ENCODE measurements at places on chromosomes 7 and 10. TPM values are rescaled to one million over a fixed set of nuclear protein-coding genes. Genes with fewer than 3 reads are reported as not detected.

The DMTF1 gene
- 64.5 TPM for polyA plus RNA-seq

The DRGX gene
- not detected for polyA plus RNA-seq

The HMX2 gene
- polyA plus RNA-seq = not detected

The DUS4L gene
- 4.6 TPM for polyA plus RNA-seq

The AVL9 gene
- 14.0 TPM for polyA plus RNA-seq

The UTF1 gene
- polyA plus RNA-seq = not detected

The NUTM2E gene
- 0.30 TPM for polyA plus RNA-seq

The TMEM176B gene
- 109 TPM for polyA plus RNA-seq

The PSD gene
- polyA plus RNA-seq = 12.4 TPM

The SEMA3D gene
- 5.8 TPM for polyA plus RNA-seq

The ABHD11 gene
- polyA plus RNA-seq = 11.9 TPM

The SPDYE2B gene
- polyA plus RNA-seq = not detected

- DNase-seq = no peak
These were observed 34.4 kb downstream of the FHIP2A start for GRCh38 chr10:114855776-114856543.

- DNase-seq = no peak
These were observed 78.2 kb upstream of the IFRD1 start for GRCh38 chr7:112372101-112372500.

DNA sequence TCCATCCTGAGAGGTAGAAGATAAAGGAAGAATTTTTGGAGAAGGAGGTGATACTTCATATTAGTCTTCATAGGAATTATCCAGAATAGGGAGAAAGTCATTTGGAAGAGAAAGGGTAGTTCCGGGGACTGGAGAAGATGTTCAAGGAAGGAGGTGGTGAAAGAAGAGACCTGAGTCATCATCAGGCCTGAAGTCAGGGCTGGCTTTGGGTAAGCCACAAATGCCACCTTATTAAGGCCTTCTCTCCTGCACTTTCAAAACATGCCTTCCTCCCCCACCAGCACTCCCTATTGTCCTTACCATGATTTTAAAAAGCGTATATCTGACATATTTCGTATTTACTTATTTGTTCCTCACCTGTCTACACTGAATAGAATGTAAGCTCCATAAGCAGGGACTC, 112.2 kb upstream of the LRGUK start:
- no peak for DNase-seq

- DNase-seq = no peak
These were observed 117.6 kb upstream of the PDLIM1 start for GRCh38 chr10:95408148-95408960.

DNA sequence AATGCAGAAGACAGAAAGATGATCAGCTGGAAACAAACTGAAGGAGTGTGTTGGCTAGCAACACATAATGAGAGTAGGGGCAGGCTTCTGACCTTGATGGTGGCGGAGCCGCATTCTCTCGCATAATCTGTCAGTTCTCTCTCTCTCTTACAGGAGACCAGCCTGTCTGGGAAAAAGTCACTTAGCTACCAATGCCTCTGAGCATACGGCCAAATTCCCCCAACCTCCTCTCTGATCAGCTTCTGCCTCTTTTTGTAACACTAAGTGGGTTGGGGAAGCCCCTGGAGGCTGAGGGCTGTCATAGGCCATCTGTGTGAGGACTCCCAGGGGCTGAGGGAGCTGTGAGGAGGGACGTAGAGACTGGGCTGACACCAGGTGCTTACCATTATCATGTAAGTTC, 104.6 kb downstream of the HIPK2 start:
- DNase-seq = no peak

GRCh38 chr10:131899695-131900349, 986 bp upstream of the PPP2R2D start:
- no peak for DNase-seq

DNA sequence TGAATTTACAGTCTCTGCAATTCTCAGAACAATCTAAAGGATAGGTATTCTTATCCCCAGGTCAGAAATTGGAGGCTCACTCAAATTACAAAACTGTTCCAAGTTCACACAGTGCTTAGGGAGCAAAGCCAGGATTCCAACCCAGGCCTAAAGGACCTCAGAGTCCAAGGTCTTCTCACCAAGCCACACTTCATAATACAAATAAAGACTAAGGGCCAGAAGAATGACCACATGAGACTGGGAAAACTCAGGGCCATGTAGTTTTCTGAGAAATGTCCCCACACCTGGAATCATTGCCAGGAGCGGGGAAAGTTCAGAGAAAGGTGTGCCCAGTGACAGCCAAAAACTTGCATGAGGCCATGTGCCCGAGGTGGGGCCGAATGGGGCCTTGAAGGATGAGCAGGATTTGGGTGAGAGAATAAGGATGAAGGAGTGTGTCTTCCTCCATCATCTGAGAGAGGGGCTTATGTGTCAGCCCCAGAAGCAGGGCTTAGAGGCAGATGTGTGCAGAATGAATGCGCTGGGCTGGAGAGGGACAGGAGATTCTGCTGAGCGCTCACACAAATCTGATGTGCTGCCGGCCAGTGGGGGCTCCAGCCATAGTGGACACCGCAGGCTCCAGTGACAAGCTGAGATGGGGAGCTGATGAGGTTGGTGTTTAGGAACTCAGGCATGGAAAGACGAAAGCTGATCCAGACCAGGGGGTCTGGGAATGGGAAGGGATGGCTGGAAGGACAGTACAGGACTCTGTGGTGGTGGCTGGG, 35.9 kb downstream of the BLNK start:
- DNase-seq = no peak

- DNase-seq = peak; percentile 67
These were observed 19.1 kb upstream of the MTPAP start for GRCh38 chr10:30368065-30368718.

GRCh38 chr7:152046531-152046930, 21.1 kb downstream of the GALNT11 start:
- DNase-seq = no peak

GRCh38 chr7:36775676-36776075, 51.4 kb upstream of the AOAH start:
- DNase-seq = no peak

DNA sequence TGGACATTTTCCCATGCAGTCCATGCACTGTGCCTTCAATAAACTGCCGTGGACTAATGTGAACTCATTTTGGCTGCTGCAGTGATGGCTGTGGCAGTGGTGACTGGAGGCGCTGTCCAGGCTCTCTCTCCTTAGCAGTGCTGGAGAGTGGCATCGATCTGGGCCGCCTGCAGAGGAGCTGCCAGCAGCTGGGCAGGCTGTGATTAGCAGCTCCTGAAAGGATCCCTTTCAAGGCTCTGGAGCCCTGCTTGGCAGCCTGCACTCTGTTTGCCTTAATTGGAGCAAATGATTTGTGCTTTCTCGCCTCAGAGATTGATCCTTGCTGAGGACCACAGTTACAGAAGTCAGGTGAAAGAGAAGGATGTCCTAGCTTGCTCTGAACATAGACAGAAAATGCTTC, 130.1 kb upstream of the VWC2 start:
- no peak for DNase-seq

DNA sequence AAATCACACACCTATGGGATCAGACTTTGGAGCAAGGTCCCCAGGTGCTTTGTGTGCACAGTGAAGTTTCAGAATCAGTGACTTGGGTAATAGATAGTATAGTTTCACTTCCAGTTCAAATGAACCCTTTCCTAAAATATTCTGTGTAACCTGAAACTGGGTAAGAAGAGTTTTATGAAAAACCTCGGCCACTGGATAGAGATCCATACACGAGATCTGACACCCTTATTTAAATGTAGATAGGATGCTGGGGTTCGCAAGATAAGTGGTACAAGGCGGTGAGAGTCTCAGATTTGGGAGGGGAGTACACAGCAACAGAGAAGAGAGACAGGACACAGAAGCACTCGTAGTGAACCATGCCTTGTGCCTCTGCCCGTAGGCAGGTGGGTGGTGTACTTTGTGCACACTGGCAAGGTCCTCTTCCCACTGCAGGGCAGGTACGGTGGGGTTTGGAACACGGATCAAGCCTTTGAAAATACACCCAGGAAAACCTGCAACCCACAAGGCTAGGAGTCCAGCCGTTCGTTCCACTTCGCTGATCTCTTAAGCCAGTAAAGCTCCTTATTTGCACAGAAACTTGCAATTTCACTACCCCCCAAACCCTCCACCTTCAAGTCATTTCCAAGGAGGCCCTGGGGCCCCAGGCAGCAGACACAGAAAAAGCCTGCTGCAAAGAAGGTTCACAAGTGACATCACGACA, 162.8 kb downstream of the USP6NL start:
- DNase-seq = no peak

GRCh38 chr7:74061840-74062539, 21.6 kb upstream of the LIMK1 start:
- peak; percentile 90 for DNase-seq

- no peak for DNase-seq
These were observed 67.3 kb downstream of the NHLRC2 start for GRCh38 chr10:113921561-113922370.

- DNase-seq = no peak
These were observed 1392.4 kb upstream of the CELF2 start for GRCh38 chr10:9625304-9625703.

- no peak for DNase-seq
These were observed 183.2 kb downstream of the PRPF18 start for GRCh38 chr10:13769946-13770345.

DNA sequence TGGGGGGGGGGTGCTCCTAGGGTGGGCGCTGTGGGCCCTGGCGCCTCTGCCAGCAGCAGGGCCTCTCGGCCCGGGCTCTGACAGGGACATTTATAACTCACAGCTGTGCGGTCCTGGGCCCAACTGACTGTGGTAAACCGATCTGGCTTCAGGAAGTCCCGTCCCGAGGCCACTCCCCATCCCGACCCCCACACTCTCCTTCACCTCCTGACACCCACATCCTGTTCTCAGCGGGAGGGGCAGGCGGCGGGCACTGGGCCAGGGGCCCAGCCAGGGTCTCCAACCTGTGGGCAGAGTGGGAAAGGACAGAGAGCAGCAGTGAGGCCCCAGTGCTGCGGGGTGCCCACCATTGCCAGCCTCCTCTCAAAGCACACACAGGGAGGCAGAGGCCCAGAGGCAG, 69.1 kb downstream of the ZMIZ1 start:
- DNase-seq = peak; percentile 74

GRCh38 chr10:10271639-10272192, 746.0 kb upstream of the CELF2 start:
- DNase-seq = no peak

DNA sequence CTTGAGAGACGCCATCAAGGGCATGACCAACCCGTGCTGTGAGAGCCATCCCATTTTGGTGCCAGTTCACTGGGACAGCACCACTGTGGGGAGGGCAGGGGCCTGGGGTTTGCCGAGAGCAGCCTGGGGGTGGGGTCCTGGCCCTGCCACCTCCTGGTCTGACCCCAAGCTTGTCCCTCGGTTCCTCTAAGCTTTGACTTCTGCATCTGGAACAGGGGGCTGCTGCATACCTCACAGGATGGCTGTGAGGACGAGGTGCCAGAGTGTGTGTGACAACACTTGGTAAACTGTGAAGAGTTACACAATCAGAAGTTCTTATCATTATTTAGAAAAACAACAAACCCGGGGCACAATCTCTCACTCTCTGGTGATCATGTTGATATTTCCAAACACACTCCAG, 89.9 kb downstream of the CRTAC1 start:
- no peak for DNase-seq

DNA sequence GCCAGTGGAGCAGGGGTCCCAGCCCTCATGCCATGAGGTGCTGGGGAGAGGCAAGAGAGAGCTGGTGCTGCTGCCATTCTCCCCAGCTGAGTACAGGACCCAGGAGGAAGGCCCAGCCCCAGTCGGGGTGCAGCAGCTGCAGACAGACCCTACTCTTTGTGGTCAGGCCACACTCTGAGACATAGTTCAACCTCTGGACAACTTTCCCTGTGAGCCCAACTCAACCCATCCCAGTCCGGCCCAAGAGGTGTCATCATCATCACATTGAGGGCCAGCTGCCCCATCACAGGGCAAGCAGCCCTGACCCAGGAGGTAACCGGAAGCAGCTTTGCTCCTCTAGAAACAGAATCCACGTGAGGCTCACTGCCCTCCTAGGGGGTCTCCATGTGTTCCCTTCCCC, 133.8 kb upstream of the KCNMA1 start:
- DNase-seq = no peak

DNA sequence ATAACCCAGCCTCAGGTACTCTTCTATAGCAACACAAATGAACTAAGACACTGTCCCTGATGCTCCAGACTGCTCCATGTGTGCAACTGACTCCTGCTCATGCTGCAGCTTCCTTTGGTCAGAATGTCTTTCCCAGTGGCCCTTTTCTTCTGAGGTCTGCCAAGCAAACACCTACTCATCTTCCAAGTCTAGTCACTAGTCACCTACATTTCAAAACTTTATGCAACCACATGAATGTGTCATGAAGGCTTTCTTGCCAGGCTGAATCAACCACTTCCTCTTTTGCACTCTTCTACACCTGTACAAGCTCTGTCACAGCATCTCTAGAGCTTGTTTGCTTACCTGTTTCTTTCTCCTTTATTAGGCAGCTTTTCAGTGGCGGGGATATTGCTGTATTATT, 75.8 kb downstream of the LSMEM1 start:
- no peak for DNase-seq

GRCh38 chr7:130337410-130337971, 7.1 kb upstream of the CPA5 start:
- no peak for DNase-seq

- DNase-seq = no peak
These were observed 65.2 kb downstream of the PFKFB3 start for GRCh38 chr10:6267941-6268340.

DNA sequence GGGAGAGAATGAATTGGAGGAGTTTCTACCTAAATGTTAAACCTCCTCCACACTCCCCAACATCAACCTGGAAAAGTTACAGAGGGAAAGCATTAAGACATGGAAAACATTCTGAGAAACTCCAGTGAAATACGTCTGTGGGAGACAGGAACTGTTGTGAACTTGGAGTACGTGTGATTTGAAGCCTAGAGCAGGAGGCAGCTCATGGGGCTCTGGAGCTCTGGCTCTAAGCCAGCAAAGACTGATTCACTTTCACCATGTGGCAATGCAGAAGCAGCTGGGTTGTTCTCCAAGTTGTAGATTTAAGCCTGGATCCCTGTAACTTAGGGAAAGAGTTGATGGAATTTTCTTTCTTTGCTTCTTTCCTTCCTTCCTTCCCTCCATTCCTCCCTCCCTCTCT, 503.2 kb downstream of the NRG3 start:
- no peak for DNase-seq

DNA sequence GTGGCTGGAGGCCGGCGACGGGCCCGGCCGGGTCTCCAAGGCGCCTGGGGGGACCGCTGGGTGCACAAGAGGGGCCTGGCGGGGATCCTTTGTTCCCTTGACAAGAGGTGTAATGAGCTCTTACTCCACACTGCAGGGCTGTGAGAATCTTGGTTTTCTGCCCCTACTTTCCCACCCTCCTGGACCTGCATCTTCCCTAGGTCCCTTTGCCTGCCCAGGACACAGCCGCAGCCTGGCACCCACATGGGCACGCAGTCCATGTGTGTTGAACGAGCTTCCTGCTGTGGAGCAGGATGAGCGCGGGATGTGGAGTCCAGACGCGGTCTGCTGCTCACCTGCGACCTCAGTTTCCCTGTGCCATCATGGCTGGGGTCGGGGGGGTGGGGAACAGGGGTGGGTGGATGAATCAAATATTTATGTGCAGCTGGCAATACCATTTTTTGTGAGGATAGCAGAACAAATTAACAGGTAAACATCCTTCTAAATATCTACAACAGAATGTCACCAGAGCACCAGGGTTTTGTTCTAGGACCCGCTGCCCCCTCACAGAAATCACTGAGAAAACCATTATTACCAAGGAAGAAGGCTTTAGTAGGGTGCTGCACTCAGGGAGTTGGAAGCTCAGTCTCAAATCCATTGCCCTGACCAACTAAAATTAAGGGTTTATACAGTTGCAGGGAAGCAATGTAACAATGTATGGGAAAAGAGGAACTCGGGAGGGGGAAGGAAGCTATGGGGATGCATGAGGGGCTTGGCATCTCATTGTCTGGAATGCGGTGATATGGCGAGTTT, 474 bp upstream of the NSMCE4A start:
- DNase-seq = no peak
